Sciatic nerve (tissue), 2 donors: ENCODE measurements at places on chromosomes 1 and 21. TPM values are rescaled to one million over a fixed set of nuclear protein-coding genes. Genes with fewer than 3 reads are reported as not detected.

Gene CD1B
- total RNA-seq, result not detected

Gene EPHX1
- total RNA-seq, result 232 TPM

Gene LCE1C
- not detected for total RNA-seq

DNA sequence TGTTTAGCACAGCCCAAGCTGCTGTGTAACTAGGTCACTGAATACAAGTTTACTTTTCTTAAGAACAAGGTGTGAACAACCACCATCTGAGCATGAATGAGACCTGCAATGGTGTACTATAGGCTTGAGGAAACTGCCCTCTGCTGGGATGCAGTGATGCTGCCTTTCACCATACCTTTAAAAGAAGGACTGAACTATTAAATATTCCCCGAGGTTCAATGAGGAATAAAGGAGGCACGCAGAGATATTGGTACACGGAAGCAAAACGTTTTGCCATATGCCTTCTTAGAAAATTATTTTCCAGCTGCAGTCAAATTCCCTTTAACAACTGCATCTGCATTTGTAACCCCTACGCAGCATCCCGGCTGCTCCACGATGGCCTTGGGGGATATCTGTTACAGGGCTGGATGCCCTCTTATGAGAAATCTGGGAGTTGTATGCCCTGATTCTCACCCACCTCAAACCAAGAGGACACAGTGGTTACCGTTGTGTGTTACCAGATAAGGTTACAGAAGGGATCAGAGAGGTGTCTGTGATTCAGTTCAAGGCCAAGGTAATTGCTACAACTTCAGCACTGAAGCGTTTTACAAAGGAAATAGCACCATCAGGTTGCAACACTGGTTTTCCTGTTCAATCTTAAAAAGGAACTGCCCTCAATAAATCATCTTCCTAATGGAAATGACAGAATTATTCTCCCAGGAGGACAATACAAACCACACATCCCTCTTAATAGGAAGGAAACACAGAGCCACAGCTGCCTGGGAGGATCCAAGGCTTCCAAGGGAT is 470.5 kb downstream of the LTN1 start:
- no peak for DNase-seq

- DNase-seq, result no peak
Measured at GRCh38 chr1:193479187-193479586, 292.8 kb upstream of the B3GALT2 start.

- no peak for DNase-seq
Measured at GRCh38 chr21:34623516-34623915, 8.6 kb upstream of the RCAN1 start.

DNA sequence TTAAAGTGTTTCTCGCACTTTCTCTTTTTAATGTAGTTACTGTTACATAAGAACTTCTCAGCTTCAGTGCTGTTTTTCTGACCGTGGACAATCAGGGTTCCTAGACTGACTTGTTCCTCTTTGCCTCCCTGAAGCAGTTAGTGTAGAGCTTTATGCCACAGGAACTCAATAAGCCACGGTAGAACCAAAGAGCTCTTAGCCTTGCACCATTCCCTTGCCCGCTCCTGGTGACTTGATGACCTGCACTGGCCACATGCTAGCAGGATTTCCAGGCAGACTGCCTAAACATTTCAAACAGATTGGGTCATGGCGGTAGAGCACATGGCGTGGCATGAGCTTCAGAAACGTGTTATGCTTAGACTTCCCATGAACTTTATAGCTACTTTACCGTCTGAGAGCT is 18.8 kb upstream of the FASLG start:
- DNase-seq, result no peak

GRCh38 chr21:27582948-27583430 is 616.1 kb upstream of the ADAMTS5 start:
- no peak for DNase-seq

GRCh38 chr1:156964441-156964840 is 44.0 kb downstream of the LRRC71 start:
- DNase-seq, result no peak

DNA sequence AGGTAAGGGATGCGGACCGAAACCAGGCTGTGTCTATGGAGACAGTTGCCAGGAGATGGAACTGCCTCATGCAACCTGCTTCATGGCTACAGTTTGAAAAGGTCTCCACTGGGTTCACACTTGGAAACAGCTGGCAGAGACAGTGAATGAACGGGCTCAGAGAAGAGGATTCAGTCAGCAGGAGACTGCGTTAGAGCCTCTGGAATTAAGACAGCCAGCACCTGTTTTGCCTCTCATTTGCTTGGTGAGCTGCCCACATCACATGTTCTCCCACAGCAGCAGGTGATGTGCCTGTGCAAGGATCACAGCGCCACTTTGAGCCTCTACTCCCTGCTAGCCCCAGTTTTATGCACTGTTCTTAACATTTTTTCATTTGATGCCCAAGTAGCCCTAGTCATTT is 321.0 kb downstream of the PLPP3 start:
- DNase-seq, result no peak

GRCh38 chr1:169461390-169462000 is 24.2 kb downstream of the SLC19A2 start:
- DNase-seq, result no peak

- no peak for DNase-seq
Measured at GRCh38 chr1:207282496-207283380, 38.7 kb upstream of the CD55 start.
